ENCODE measurements at places on chromosomes 7 and 10. TPM values are rescaled to one million over a fixed set of nuclear protein-coding genes. Genes with fewer than 3 reads are reported as not detected.

DNA sequence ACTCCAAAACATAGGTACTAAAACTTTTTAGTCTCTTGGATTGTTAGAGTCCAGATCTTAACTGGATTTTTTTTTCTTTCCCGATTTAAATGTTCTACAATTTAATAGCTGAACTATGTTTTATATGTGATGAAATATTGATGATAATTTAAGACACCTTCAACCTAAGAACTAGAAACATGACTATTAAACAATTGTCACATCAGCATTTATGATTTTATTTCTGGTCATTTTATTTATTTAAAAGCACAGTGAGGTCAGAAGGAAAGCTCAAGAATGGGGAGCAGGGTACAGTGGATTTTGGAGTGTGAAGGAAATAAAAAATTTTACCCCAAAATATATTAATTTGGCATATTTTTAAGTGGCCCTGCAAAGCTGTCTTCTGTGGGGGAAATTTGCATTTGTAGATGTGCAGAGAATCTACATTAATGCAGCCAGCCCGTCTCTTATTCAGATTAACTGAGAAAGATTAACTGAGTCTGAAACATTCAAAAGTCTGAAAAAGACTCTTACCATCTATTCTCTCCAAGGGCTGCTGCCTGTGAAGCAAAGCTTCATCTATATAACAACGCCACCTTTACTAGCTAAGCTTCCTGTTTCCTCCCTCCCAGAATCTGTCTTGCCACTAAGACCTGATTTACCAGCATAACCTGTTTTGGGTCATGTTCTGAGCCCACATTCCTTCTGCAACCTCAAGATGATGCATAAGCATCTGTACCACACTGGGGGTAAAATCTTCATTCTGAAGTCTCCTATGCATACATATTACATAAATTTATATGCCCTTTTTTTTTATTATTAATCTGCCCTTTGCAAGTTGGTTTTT, 86.4 kb downstream of the TMEM106B start:
- H3K36me3 ChIP-seq: no peaks in the 10 kb centered on the region
- no peak overlapping the region for H3K4me3 ChIP-seq
- no peaks in the 10 kb centered on the region for H3K27me3 ChIP-seq
- no peaks in the 10 kb centered on the region for H3K4me1 ChIP-seq
- H3K27ac ChIP-seq: no peak overlapping the region

- H3K36me3 ChIP-seq: no peaks in the 10 kb centered on the region
- H3K27ac ChIP-seq: no peak overlapping the region
- H3K27me3 ChIP-seq: no peaks in the 10 kb centered on the region
- DNase-seq: no peak
Observed at GRCh38 chr10:12480440-12480839, 131.1 kb downstream of the CAMK1D start.

TMEM178B gene
- total RNA-seq: 2.8 TPM

NPC1L1 gene
- total RNA-seq: not detected

DNA sequence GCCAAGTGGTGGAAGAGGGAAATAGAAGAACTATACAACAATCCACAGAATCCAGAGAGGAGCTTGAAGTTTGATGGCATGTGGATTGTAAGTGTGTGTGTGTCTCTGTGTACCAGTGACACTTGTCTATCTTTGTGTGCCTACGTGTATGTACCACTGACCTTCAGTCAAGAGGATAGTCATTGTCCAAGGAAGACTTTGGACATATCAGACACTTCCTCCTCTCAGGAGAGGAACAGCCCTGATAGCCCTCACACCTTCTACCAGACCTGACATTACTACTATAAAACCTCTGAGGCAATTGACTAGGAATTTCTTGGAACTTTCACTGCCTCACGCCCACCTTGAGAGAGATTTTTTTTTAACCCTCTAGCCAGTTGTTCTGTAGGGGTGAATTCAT, 19.6 kb upstream of the MGAM2 start:
- no peak for DNase-seq
- H3K36me3 ChIP-seq: no peaks in the 10 kb centered on the region
- no peak overlapping the region for H3K4me3 ChIP-seq
- H3K4me1 ChIP-seq: no peaks in the 10 kb centered on the region
- H3K27ac ChIP-seq: no peak overlapping the region

GRM8 gene
- total RNA-seq: 0.80 TPM

TMEM225B gene
- 1.3 TPM for total RNA-seq

EN2 gene
- total RNA-seq: not detected

CHN2 gene
- 61.2 TPM for total RNA-seq

DNA sequence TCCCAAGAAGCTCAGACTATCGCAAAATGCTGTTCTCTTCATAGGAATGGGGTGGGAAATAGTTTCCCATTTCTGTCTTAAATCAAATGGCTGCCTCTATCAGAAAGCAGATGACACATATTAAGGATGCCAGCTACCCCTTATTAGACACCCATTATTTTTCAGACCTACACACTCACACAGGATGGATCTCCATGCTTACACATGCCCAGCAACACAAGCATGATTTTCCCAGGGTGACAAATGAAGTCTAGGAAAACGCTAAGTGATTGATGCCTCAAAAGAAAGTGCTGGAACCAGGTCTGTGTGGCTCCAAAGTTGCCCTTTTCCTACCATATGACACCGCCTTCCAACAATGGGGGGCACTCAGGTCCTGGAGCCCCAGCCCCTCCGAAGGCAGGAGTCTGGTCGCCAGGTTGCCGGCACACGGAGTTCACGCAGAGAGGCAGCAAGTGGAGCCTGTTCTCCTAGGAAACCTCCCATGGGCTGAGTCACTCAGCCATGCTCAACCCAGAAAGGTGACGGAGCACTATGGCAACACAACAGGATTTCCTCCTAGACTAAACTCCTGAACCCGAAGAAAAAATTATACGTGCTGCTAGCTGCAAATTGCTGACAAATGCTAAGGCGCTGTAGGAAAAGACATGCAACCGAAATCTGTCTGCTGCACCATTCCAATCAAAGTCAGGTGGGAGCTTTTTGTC, 19.8 kb downstream of the VOPP1 start:
- no peaks in the 10 kb centered on the region for H3K27me3 ChIP-seq
- no peak overlapping the region for H3K4me3 ChIP-seq
- H3K27ac ChIP-seq: peak overlapping the region; percentile 14
- H3K4me1 ChIP-seq: peaks cover 37% of the 10 kb centered on the region
- peak; percentile 50 for DNase-seq
- H3K36me3 ChIP-seq: no peaks in the 10 kb centered on the region

SORCS3 gene
- total RNA-seq: not detected

DNA sequence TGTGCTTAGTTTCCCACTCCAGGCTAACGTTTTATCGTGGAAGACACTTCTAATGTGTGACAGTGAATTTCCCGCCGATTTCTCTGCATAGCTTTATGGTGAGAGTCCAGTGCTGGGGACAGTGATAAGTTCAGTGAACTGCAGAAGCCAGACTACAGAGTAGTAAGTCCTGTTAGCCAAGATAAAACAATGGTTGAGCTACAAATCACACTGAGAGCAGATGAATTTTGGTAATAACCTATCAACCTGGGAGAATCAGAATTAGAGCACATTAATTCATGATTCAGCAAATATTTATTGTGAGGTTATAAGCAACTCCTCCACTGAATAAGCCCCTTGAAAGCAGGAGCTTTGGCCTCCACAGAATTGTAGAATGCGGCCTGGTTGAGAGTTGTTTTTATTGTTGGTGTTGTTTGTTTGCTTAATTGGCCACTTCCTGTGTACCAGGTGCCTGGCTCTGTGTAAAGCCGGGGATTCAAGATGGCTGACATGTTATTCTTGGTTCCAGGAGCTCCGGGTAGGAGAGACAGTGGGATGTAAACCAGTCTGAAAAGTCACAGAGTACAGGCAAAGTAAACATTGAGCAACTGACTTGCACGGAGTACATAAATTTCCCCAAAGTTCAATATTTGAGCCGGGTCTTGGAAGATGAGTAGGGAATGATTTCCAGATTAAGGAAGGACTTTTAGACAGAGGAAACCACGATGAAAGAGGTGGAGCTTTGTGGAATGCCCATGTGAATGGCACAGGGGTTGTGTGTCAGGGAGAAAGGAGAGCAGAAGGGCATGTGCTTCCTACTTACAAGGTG, 112.7 kb downstream of the SNX10 start:
- H3K4me3 ChIP-seq: no peak overlapping the region
- peaks cover 45% of the 10 kb centered on the region for H3K27me3 ChIP-seq
- H3K4me1 ChIP-seq: no peaks in the 10 kb centered on the region
- no peaks in the 10 kb centered on the region for H3K36me3 ChIP-seq
- H3K27ac ChIP-seq: no peak overlapping the region
- no peak for DNase-seq

DNA sequence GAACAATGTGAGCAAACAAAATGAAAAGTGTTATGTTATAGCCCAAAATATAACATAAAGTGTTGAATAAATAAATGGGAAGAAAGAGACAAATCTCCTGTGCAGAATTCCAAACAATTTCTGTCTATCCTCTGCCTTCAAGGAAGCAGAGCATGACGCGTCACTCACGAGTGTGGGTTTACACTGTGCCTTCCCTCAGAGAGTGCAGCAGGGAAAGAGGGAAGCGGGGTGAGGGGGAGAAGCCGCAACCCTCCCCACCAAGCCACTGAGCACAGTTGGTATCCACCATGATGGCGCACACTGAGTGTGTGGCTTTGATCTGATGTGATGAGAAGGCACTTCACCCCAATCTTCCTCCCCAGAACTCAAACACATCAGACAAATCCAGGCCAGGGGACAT, 74.8 kb downstream of the PTPRN2 start:
- no peak overlapping the region for H3K27ac ChIP-seq
- no peaks in the 10 kb centered on the region for H3K36me3 ChIP-seq
- no peak overlapping the region for H3K4me3 ChIP-seq
- no peaks in the 10 kb centered on the region for H3K4me1 ChIP-seq
- H3K27me3 ChIP-seq: peaks cover 11% of the 10 kb centered on the region

DNA sequence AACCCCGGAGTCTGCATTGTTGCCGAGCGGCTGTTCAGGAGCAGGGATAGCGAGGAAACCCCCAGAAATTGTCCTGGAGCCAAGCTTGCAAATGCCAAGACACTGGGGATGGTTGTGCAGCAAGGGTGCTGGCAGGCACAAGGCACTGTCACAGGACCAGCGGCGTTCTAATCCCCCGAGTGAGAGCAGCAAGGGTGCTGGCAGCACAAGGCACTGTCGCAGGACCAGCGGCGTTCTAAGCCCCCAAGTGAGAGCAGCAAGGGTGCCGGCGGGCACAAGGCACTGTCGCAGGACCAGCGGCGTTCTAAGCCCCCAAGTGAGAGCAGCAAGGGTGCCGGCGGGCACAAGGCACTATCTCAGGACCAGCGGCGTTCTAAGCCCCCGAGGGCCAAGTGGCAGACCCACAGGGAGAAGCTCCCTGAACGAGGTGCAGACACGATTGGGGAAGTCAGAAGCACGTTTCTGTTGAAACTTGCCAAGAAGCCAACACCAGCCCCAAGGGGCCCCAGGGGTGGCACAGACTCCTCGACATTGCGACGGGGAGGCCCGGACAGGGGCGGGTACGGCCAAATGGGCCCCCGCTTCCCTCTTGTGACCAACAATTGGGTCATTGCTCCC, 40.4 kb upstream of the INPP5A start:
- no peak for DNase-seq
- H3K4me1 ChIP-seq: no peaks in the 10 kb centered on the region
- no peak overlapping the region for H3K4me3 ChIP-seq
- H3K36me3 ChIP-seq: no peaks in the 10 kb centered on the region

CNNM1 gene
- 0.73 TPM for total RNA-seq

DNA sequence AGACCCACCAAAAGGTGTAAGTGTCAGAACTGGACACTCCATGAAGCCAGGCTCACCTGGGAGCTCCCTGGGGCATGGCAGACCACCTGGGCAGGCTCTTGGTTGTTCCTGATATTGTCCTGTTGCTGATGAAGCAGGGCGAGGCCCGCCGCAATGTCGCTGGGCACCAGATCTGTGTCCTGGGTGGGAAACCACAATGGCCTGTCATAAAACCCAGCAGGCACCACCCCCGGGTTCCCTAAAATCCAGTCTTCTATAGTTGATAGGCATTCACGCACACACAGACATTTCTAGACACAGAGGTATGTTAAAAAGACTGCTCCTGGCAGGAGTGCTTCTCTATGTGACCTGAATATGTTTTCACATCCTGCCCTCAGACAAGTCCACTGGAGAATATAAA, 15.0 kb downstream of the DAGLB start:
- no peak overlapping the region for H3K27ac ChIP-seq
- peaks cover 5% of the 10 kb centered on the region for H3K36me3 ChIP-seq
- H3K4me3 ChIP-seq: no peak overlapping the region
- no peaks in the 10 kb centered on the region for H3K27me3 ChIP-seq
- no peak for DNase-seq

HIPK2 gene
- total RNA-seq: 32.4 TPM

GRCh38 chr10:9227679-9228365, 1173.3 kb downstream of the GATA3 start:
- DNase-seq: no peak
- no peaks in the 10 kb centered on the region for H3K36me3 ChIP-seq
- H3K4me1 ChIP-seq: no peaks in the 10 kb centered on the region
- H3K27me3 ChIP-seq: peaks cover 4% of the 10 kb centered on the region
- no peak overlapping the region for H3K27ac ChIP-seq

DNA sequence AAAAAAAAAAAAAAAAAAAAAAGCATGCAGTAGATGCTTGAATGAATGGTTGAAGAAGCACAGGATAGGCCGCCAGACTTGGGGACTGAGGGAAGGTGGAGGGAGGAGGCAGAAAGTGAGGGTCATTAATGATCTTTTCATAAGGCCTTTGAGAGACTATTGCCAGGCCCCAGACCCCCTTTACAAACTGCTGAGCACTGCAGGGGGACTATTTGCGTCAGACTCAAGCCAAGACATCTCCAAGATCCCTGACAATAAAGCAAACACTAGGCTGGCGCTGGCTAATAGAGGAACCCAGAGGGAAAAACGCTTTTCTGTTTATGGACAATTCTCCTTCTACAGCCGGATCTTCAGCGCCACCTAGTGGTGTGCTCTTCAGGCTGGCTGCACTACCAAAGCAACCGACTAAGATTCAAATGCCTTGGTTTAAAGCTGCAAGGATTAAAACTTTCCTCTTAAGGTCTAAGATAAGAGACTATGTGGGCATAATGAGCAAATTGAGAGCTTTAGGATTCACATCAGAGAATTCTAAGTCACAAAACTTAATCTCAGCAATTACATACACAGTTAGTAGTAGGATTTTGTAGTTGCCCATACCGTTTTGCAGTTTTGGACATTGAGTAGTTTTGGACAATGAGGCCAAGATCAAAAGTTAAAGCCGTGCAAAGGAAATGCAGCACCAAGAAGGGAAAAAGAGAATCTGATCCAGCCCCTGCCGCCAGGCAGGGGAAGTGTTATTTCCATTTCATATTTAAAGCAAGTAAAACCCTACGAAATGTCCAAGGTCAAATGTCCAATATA, 17.9 kb upstream of the AGK start:
- no peaks in the 10 kb centered on the region for H3K36me3 ChIP-seq
- peak; percentile 83 for DNase-seq
- H3K27ac ChIP-seq: no peak overlapping the region
- H3K4me1 ChIP-seq: no peaks in the 10 kb centered on the region

GRCh38 chr10:110373059-110373458, 68.3 kb upstream of the SMNDC1 start:
- no peaks in the 10 kb centered on the region for H3K4me1 ChIP-seq
- H3K36me3 ChIP-seq: no peaks in the 10 kb centered on the region
- no peak for DNase-seq
- H3K27ac ChIP-seq: no peak overlapping the region
- H3K4me3 ChIP-seq: no peak overlapping the region
- H3K27me3 ChIP-seq: no peaks in the 10 kb centered on the region

- no peak overlapping the region for H3K27ac ChIP-seq
- H3K27me3 ChIP-seq: no peaks in the 10 kb centered on the region
Observed at GRCh38 chr7:74365322-74366022, 76.3 kb downstream of the CLIP2 start.

CADPS2 gene
- 74.4 TPM for total RNA-seq

Measured in A673 (cell line).